Lung (tissue), 17 donors: ENCODE measurements at places on chromosomes 4 and X. TPM values are rescaled to one million over a fixed set of nuclear protein-coding genes. Genes with fewer than 3 reads are reported as not detected.

The KCNIP4 gene
- polyA plus RNA-seq, result not detected

The AMER1 gene
- 0.94 TPM for polyA plus RNA-seq

The GAGE12F gene
- not detected for polyA plus RNA-seq

The S100G gene
- not detected for polyA plus RNA-seq

The PNCK gene
- 0.44 TPM for polyA plus RNA-seq

The HAND2 gene
- polyA plus RNA-seq, result 0.06 TPM

The FAM149A gene
- polyA plus RNA-seq, result 11.7 TPM

The ZNF157 gene
- polyA plus RNA-seq, result 0.10 TPM

The MAGEE2 gene
- 0.03 TPM for polyA plus RNA-seq

The TENM3 gene
- polyA plus RNA-seq, result 0.64 TPM

The TMEM31 gene
- polyA plus RNA-seq, result 0.30 TPM

- H3K27ac ChIP-seq, result no peak overlapping the region
- no peaks in the 10 kb centered on the region for H3K27me3 ChIP-seq
- no peaks in the 10 kb centered on the region for H3K4me1 ChIP-seq
- DNase-seq, result no peak
- H3K4me3 ChIP-seq, result no peak overlapping the region
Observed at GRCh38 chrX:110796407-110796697, 735 bp upstream of the CHRDL1 start.

DNA sequence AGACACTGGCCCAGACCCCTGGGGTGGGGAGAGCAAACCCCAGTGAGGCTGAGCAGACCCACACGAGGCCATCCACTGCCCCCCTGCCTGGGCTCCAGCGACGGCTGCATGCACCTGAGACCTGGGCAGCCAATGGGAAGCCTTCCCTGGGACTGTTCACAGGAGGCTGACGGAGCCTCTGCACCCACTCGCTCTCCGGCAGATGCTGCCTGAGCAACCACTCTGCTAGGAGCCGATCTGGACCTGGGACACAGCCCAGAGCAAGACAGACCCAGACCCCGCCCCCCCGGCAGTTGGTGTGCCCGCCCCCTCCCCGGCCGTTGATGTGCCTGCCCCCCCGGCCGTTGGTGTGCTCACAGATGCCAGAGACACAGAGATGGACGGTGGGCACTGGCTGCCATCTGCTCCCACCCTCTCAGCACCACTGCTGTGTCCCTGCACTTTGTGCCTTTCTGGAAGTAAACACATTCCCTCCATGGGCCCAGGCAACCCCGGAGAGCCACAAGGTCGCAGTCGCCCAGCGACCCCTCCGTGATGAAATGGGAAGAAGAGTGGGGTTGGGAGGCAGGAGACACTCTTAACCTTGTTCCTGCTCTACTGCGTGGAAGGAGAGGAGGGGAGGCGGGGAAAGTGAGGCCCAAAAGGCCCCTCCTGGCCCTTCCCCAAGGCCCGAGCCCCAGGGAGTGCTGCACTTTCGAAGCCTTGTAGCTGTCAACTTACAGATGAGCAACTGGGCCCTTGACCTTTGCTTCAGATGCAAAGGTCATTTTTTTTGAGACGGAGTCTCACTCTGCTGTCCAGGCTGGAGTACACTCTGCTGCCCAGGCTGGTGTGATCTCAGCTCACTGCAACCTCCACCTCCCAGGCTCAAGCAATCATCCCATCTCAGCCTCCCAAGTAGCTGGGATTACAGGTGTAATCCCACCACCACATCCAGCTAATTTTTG is 62.0 kb downstream of the ZFYVE28 start:
- no peak overlapping the region for H3K27ac ChIP-seq
- no peaks in the 10 kb centered on the region for H3K36me3 ChIP-seq

- no peaks in the 10 kb centered on the region for H3K4me1 ChIP-seq
- DNase-seq, result no peak
- H3K36me3 ChIP-seq, result no peaks in the 10 kb centered on the region
- no peaks in the 10 kb centered on the region for H3K27me3 ChIP-seq
- H3K4me3 ChIP-seq, result no peak overlapping the region
- no peak overlapping the region for H3K27ac ChIP-seq
Observed at GRCh38 chr4:130703211-130703935, 1607.4 kb downstream of the C4orf33 start.

DNA sequence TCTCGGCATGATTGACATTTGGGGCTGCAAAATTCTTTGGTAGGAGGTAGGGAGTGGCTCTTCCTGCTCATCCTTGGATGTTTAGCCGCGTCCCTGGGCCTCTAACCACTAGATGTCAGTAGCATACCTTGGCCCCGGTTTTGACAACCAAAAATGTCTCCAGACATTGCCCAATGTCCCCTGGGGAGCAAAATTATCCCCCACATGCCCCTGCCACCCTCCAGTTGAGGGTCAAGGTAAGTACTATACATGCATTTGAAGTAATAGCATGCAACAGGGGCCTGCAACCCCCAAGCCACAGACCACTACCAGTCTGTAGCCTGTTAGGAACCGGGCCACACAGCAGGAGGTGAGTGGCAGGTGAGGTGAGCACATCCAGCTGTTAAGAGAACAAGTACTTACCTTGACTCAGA is 17.6 kb upstream of the KIAA1210 start:
- no peaks in the 10 kb centered on the region for H3K4me1 ChIP-seq
- H3K36me3 ChIP-seq, result no peaks in the 10 kb centered on the region
- no peak overlapping the region for H3K4me3 ChIP-seq
- no peak for DNase-seq

GRCh38 chr4:164221631-164222030 is 532.3 kb upstream of the SMIM31 start:
- no peak for DNase-seq
- H3K4me3 ChIP-seq, result no peak overlapping the region
- H3K27me3 ChIP-seq, result no peaks in the 10 kb centered on the region
- no peak overlapping the region for H3K27ac ChIP-seq

GRCh38 chrX:48909703-48910294 is 1.6 kb downstream of the SLC35A2 start:
- H3K36me3 ChIP-seq, result no peaks in the 10 kb centered on the region
- H3K4me3 ChIP-seq, result no peak overlapping the region
- H3K27ac ChIP-seq, result no peak overlapping the region

- peaks cover 14% of the 10 kb centered on the region for H3K36me3 ChIP-seq
- no peak for DNase-seq
- peaks cover 81% of the 10 kb centered on the region for H3K4me1 ChIP-seq
- H3K27me3 ChIP-seq, result no peaks in the 10 kb centered on the region
- no peak overlapping the region for H3K4me3 ChIP-seq
Observed at GRCh38 chr4:7808752-7809151, 130.9 kb downstream of the AFAP1 start.

DNA sequence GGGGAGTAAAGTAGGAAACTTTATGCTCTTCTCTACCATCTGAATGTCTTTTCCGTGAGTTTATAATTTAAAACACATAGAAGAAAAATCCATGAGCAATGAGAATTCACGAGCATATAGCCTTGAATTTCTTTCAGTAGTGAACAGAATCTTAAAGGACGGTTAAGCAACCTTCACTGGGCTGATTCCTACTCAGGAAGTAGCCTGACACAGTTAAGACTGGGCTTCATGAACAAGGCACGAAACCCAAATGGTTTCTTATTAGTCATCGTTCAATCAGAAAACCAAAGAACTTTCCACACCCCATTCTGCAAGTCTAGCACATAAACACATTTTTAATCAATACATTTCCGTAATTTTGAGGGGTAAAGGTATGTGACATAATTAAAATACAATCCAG is 95.8 kb downstream of the SH3KBP1 start:
- H3K4me3 ChIP-seq, result no peak overlapping the region
- no peak for DNase-seq
- no peaks in the 10 kb centered on the region for H3K4me1 ChIP-seq
- H3K27me3 ChIP-seq, result peaks cover 18% of the 10 kb centered on the region

DNA sequence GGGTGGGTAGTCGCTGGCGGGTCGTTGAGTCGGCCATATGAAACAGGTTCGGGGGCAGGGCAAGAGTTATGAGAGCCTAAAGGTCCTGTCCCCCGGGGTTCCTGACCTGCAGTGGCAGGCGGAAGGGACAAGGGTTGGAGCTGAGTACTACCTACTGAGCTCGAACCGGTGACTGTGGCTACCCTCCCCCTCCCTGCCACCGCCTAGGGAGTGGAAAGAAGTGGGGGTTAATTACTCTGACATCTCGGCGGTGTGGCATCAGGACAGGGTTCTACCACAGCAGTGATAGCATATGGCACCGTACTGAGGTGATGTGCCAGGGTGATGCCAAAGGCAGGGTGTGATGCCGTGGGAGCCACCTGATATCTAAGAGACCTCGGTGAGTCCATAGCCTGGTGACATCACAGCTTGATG is 307 bp downstream of the ATG4A start:
- H3K27ac ChIP-seq, result peak overlapping the region; percentile 81
- no peak for DNase-seq
- peaks cover 6% of the 10 kb centered on the region for H3K27me3 ChIP-seq

DNA sequence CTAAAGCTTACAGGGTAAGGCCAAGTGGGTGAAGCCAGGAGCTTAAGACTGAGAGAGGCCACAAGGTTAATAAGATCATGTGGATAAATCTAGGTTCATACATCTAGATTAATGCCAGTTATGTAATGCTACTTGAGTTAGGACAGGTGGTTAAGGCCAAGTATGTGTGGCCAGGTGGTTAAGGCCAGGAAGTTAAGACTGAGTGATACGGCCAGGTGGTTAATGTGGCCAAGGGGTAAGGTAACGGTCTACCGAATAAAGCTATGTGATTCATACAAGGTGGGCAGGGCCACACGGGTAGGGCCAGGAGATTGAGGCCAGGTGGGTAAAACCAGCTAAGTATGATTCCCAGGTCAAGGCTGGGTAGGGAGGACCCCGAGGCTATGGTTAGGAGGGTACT is 223.0 kb downstream of the TACR3 start:
- no peaks in the 10 kb centered on the region for H3K27me3 ChIP-seq
- no peaks in the 10 kb centered on the region for H3K36me3 ChIP-seq
- no peak overlapping the region for H3K4me3 ChIP-seq
- no peak for DNase-seq
- H3K27ac ChIP-seq, result no peak overlapping the region

- no peak for DNase-seq
- H3K27ac ChIP-seq, result no peak overlapping the region
- no peaks in the 10 kb centered on the region for H3K27me3 ChIP-seq
- no peak overlapping the region for H3K4me3 ChIP-seq
Observed at GRCh38 chr4:143564472-143564871, 51.0 kb downstream of the SMARCA5 start.

- H3K4me1 ChIP-seq, result peaks cover 19% of the 10 kb centered on the region
- peak; percentile 62 for DNase-seq
- H3K27me3 ChIP-seq, result no peaks in the 10 kb centered on the region
Observed at GRCh38 chr4:76830964-76831703, 66.8 kb downstream of the SOWAHB start.

- DNase-seq, result no peak
- no peaks in the 10 kb centered on the region for H3K36me3 ChIP-seq
- no peak overlapping the region for H3K27ac ChIP-seq
Observed at GRCh38 chr4:74319470-74319869, 11.2 kb downstream of the EPGN start.

GRCh38 chrX:138748480-138748879 is 37.0 kb upstream of the FGF13 start:
- H3K27ac ChIP-seq, result no peak overlapping the region
- peaks cover 24% of the 10 kb centered on the region for H3K27me3 ChIP-seq
- peak; percentile 57 for DNase-seq
- no peaks in the 10 kb centered on the region for H3K36me3 ChIP-seq
- no peak overlapping the region for H3K4me3 ChIP-seq

DNA sequence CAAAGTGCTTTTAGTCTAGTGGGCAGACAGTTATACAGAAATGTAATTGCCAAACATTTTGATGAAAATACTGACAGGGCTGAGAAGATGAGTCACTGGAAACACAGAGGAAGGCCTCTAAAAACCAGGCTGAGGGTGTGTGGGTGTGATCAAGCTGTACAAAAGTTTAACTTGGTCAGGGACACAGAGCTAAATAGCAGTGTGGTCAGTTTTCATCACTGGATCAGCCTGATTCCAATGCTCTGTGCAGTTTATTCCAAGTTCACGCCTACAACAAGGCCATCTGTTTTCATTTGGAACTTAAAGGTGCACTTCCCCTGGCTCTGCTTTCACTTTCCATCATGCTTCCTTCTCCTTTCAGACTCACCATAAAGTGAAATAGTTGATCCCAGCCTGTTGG is 10.6 kb downstream of the CENPVL3 start:
- H3K4me1 ChIP-seq, result no peaks in the 10 kb centered on the region
- no peak overlapping the region for H3K27ac ChIP-seq
- H3K4me3 ChIP-seq, result no peak overlapping the region
- H3K36me3 ChIP-seq, result no peaks in the 10 kb centered on the region
- H3K27me3 ChIP-seq, result peaks cover 23% of the 10 kb centered on the region
- no peak for DNase-seq

- DNase-seq, result no peak
- no peak overlapping the region for H3K27ac ChIP-seq
- H3K36me3 ChIP-seq, result no peaks in the 10 kb centered on the region
- H3K4me3 ChIP-seq, result no peak overlapping the region
- no peaks in the 10 kb centered on the region for H3K27me3 ChIP-seq
Observed at GRCh38 chr4:87270825-87271224, 50.4 kb upstream of the KLHL8 start.

DNA sequence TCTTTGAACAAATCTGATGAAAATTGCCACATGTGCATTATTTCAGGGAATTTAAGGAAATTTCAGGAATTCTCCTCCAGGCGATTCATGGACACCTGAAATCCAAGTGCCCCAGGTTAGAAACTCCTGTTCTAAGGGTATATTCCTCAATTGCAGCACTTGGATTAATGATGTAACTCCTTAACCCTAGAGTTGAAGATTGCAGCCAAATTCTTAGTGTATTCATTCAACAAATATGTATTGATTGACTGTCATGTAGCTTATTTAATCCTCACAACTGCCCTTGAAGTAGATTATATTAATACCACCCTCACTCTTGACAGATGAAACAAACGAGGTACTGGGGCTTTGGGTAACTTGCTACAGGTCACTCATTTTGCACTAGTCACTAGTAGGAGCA is 11.3 kb downstream of the CETN2 start:
- DNase-seq, result no peak
- no peaks in the 10 kb centered on the region for H3K36me3 ChIP-seq

DNA sequence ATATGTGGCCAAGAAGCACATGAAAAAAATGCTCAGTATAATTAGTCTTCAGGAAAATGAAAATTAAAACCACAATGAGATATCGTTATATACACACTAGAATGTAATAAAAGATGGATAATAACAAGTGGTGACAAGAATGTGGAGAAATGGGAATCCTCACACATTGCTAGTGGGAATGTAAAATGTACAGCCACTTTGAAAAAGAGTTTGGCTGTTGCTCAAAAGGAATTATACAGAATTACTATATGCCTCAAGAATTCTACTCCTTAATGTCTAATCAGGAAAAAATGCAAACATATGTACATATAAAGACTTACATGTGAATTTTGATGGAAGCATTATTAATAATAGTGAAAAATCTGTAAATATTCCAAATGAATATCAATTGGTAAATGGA is 102.2 kb downstream of the SPCS3 start:
- no peaks in the 10 kb centered on the region for H3K4me1 ChIP-seq
- no peaks in the 10 kb centered on the region for H3K27me3 ChIP-seq
- H3K36me3 ChIP-seq, result no peaks in the 10 kb centered on the region
- no peak overlapping the region for H3K4me3 ChIP-seq
- DNase-seq, result no peak
- H3K27ac ChIP-seq, result no peak overlapping the region
